ENCODE measurements at places on chromosomes 4 and X.
A peak's percentile ranks its signal among the peaks of the same experiment; 100 is the strongest.

GRCh38 chr4:111020961-111021360 lies 398.1 kb upstream of the PITX2 start:
- no peak for DNase-seq

GRCh38 chr4:151175754-151176631 lies 76.6 kb downstream of the RPS3A start:
- no peak for DNase-seq

- no peak for DNase-seq
Measured at GRCh38 chr4:93203708-93204107, 624.8 kb upstream of the ATOH1 start.

- peak; percentile 11 for DNase-seq
Measured at GRCh38 chr4:29734343-29735213, 985.6 kb upstream of the PCDH7 start.

DNA sequence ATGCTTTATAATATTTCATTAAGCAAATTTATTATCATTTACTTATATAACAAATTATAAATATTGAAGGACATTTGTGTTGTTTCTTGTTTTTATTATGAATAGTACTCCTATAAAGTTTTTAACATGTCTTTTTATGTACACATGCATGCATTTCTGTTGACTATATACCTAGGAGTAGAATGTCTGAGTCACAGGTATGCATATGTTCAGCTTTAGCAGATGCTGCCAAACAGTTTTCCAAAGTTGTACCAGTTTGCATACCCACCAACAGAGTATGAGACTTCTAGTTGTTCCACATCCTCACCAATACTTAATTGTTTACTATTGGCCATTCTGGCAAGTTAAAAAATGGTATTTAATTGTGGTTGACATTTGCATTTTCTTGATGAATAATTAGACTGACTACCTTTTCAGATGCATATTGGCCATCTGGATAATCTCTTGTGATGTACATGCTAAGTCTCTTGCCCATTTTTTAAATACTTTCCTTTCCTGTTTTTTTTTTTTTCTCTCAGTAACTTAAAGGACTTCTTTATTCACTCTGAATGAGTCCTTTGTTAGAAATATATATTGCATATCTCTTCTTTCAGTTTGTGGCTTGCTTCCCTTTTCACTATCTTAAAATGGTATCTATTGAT lies 132.2 kb upstream of the TRIM2 start:
- no peak for DNase-seq

DNA sequence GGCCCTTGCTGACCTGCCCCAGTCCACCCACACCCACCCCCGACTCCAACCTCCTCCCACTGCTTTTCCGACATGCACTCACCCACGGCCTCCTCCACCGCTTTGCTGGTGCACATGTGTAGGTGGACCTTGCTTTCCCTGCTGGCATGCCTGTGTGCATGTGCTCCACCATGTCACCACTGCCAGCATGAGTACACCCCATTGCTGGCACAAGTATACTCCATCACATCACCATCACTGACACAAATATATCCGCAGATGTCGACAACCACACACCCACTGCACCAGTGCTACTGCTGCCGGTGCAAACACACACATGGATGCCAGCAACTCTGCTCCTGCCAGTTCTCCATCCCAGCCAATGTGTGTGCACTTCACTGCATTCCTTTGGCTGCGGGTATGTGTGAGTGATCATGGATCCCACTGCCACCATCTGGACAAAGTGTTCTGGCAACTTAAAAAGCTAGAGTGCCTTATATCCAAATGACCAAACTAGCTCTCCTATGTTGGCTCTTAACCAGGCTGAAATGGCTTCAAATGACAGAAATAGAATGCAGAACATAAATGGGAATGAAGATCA lies 1072.3 kb downstream of the RAPGEF2 start:
- DNase-seq: no peak

DNA sequence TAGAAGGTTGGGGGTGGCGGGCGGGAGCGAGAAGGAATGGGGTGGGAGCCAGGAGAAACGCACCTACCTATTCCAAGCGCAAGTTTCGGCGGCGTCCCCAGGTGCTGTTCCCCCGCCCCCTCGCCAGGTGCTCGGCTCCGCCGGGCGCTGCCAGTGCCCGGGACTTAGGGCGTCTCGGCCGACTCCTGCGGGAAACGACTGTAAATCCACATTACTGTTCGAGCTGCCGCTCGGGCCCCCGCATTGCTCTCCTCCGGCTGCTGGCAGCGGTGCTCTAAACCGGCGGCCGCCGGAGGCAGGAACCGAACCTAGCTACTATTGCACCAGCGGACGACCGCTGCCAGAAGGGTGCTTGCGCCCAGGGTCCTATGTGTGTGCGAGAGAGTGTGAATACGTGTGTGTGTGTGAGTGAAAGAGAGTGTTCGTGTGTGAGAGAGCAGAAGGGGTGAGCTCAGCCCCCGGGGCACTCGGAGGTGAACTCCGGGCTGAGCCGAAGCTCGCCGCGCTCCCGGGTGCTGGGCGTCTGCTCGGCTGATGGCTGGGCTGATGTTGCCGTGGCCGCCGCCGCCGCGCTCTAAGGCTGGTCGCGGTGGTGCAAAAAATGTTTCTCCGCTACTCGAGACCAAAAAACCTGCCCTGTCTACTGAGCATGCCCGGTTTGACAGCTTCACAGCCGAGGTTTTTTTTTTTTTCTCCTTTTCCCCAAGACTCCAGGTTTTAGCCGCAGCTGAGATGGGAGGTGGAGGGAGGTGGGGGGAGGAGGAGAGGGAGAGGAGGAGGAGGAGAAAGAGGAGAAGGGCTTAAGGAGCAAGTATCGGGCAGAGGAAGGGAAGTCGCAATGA lies 115.7 kb upstream of the TEX13C start:
- DNase-seq: no peak

GRCh38 chr4:21097026-21097425 lies 396.8 kb downstream of the PACRGL start:
- no peak for DNase-seq

DNA sequence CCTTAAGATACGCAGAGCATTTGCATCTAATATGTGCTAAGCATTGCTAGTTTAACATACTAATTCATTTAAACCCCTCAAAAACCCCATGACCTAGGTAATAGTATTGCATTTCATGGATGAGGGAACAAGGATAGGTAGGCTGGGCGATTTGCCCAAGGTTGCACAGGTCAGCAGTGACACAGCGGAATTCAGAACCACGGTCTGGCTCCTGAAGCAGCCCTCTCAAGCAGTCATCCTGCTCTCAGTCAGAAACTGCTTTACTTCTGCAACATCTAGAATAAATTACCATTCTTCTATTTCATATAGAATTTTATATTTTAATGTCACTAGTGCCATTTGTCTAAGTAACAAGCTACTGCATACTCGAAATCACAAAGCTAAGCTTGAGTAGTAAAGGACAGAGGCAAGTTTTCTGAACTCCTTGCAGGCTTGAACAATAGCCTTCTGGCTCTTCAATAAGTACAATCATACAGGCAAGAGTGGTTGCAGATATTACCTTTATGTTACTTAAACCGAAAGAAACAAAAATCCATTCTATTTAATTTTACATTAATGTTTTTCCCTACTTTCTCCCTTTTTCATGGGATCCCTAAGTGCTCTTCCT lies 555 bp upstream of the SPP1 start:
- DNase-seq: no peak

DNA sequence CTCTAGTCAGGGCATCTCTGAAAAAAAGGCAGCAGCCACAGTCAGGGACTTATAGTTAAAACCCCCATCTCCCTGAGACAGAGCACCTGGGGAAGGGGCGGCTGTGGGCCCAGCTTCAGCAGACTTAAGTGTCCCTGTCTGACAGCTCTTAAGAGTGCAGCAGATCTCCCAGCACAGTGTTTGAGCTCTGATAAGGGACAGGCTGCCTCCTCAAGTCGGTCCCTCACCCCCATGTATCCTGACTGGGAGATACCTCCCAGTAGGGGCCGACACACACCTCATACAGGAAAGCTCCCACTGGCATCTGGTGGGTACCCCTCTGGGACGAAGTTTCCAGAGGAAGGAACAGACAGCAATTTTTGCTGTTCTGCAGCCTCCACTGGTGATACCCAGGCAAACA lies 129.0 kb downstream of the ANXA5 start:
- DNase-seq: no peak

GRCh38 chrX:134664202-134664601 lies 5.9 kb upstream of the PLAC1 start:
- no peak for DNase-seq

DNA sequence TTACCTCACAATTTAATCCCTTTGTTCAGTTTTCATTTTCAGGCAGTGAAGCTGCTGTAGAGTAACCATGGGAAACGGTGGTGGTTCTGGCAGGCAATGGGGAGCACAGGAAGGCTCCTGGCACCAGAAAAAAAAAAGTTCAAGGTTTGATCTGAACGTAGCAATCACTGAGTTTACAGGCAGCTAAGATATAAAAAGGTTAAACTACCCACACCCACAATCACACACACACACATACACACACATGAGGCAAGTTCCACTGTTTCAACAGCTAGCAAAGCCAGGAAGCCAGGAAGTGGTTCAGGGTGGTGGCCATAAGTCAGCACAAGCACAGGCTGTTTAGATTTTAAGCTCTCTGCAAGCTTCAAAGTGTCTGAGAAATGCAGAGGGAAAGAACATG lies at the start of gene SULT1B1:
SULT1B1 (minus strand) TSS at position 166 of the 400 bp plus-strand sequence. CDS start 5,403 bp downstream, outside the sequence.
- peak; percentile 4 for DNase-seq

DNA sequence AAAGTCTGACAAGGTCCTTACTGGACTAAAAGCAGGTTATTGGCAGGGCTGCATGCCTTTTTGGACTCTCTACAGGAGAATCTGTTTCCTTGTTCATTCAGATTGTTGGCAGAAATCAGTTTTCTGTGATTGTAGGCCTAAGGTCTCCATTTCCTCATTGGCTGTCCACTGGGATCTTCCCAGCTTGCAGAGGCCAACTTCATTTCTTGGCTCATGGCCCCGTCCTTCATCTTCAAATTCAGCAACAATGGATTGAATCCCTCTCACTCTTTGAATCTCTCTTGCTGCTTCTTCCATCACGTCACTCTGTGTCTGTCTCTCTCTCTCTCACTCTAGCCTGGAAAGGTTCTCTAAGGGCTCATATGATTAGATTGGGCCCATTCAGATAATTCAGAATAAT lies 14.9 kb upstream of the GLUD2 start:
- DNase-seq: no peak

DNA sequence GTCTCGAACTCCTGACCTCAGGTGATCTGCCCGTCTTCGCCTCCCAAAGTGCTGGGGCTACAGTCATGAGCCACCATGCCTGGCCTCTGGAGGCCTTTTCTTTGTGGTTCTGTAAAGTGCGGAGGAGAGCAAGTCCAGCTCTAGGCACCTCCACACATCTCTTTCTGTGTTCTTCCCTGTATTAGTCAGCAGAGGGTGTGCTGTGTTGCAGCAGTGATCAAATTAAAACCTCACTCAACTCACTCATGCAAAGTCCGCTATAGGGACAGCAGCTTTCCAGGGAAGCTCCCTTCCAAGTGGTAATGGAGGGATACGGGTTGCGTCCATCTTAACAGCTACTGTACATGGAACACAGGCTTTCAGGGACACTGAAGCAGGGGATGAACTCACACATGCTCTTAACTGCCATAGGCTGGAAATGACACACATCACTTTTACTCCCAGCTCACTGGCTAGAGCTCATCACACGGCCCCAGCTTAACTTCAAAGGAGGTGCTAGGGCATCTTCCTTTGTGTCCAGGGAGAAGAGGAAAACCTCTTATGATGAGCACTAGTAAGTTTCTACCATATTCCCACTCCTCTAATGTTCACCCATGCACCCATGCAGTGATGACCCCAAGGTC lies 36.0 kb upstream of the CCNG2 start:
- DNase-seq: peak; percentile 30

GRCh38 chr4:70808151-70808550 lies 31.5 kb downstream of the GRSF1 start:
- no peak for DNase-seq

DNA sequence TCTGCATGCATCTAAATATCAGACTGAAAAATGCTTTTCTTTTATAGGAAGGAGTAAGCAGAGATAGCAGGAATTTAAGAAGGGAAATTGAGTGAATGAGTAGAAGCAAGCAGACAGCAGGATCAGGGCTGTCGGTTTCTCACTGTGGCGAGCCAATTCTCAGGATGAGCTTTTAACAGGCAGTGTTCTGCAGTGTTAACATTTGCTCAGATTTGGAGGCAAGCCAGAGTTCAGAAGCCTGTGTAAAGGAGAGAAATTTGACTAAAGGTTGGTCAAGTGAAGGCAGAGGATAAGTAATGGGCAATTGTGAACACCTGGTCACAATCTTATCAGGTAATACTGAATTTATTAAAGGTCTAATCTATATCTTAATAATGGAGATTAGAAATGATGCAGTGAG lies 133.3 kb upstream of the MAGEB16 start:
- DNase-seq: no peak

- peak; percentile 16 for DNase-seq
Measured at GRCh38 chr4:130336585-130337217, 1240.7 kb downstream of the C4orf33 start.

DNA sequence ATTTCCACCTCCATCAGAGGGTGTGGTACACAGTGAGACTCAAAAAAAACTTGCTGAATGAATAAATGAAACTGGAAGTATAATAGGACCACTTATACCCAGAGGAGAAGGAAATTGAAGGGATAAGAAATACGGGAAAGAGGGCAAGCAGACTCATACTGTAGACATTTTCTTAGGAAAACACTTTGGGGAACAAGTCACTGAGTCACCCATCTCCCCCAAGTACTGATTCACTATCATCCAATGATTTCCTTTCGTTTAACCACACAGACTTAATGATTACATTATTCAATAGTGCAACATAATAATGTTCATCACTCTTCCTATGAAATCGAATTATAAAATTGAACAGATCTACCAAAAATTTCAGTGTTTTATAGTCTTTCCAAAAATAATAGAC lies 97.1 kb downstream of the LDB2 start:
- DNase-seq: no peak

GRCh38 chr4:23423540-23423939 lies 466.3 kb downstream of the PPARGC1A start:
- no peak for DNase-seq

DNA sequence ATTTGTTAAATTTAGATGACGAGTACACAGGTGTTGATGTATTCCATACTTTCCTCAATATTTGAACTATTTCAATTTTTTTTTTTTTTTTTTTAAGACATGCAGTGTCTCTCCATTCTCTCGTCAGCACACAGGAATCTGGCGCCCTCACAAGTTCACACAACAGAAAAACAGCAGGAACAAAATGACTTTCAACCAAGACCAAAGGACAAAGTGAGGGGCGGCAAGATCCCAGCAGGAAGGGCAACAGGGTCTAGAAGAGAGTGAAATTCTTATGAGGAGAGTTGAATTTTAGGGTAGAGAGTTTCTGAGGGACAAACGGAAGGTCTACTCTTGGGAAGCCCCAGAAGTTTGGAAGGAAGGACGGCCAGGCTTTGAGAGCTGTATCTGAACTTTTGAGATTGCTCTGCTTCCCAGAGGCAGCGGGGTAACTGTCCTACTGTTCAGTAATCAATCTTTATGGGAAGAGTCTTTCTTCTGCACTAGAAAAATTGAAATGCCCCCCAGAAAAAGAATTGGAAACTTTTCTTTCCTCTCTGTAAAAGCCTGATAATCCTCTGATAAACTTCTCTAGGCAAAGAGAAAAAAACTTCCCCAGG lies 760.2 kb downstream of the RAB28 start:
- no peak for DNase-seq

DNA sequence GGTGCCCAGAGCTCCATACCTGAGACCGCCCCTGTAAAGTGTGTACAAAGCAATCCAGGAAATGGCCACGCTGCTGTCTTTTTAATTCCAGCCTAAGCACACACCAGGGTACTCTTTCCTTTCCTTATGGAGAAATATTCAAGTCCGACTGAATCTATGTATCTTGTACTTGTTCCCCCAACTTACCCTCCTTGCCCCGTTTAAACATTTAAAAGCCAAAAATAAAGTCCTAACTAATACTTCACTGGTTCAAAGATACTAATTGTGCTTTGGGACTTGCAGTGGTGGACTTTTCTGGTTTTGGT lies 731 bp upstream of the AMMECR1 start:
- no peak for DNase-seq
